GM10248 (cell line): ENCODE measurements at places on chromosomes 1 and 21.

DNA sequence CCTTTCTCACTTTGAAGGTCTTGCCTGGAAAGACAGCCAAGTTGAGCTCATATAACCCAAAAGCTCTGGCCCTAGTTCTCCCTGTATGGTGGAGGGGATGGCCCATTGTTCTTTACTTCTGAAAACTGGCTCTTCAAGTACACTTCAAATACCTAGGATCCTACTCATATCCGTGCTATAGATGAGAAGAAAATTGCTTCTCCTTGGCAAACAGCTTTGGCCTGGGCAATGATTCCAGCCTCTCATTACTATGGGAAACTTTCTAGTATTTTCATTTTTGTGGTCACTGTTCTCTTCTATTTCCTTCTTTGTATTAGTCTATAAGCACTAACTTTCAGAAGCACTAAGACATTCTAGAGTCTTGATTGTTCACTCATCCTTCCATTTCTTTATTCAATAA, 53.7 kb downstream of the ZNF697 start:
- DNase-seq, result no peak

DNA sequence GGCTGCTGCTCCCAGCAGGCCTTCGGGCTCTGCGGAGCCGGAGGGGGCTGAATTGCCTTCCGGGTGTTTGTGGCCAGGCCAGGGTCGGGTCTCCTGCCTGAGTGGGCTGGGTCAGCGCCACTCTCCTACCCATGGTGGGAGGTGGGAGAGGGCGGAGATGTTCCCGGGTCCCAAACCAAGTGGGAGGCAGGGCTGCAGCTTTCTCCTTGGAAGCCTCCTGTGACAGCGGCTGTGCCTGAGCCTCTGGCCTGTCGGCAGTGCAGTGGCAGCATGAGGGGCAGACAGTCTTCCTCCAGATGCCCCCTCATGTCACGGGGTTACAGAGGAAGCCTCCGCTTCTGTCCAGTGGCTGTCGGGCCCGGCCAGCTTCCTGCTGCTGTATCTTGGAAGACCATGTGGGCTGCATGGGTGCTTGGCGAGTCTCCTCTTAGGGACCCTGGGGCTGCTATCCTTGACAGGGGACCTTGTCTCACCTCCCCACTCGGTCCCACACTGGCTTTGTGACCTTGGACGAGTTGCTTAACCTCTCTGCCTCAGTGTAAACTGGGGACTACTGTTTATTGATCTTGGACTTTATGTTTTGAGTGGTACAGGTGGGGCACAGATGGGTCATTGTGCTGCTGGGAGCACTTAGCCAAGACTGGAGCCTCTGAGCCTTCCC, 4.3 kb downstream of the SKI start:
- no peak for DNase-seq

- no peak for DNase-seq
These were observed 729 bp upstream of the CDCA8 start for GRCh38 chr1:37691497-37692077.

DNA sequence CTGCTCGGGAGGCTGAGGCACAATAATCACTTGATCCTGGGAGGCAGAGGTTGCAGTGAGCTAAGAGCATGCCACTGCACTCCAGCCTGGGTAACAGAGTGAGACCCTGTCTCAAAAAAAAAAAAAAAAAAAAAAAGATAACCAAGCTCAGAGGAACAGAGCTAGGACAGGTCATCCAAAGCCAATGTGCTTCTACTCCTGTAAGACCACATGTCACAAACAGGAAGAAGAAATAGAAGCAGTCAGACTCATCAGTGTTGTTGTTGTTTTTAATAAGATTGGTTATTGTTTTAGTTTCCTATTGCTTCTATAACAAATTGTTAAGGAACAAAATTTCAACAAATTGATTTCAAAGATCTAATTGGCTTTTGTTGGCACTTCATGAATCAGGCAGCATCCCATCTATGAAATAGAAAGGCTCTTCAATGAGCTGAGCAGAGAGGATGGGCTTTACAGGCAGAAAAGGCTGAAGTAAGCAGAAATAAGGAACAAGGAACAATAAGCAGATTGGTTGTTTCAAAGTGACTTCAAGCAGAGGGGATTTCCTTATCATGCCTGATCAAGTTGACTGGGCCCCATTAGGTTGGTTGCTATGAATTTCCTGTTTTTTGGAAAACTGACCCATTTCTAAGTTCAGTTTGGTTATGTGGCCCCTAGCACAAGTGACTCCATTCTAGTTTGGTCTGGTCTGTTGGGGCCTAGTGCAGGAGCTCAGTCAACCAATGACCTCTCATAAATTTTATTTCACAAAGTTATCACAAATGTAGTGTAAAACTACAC, 6.0 kb upstream of the AKNAD1 start:
- DNase-seq, result no peak

- DNase-seq, result no peak
These were observed 30.0 kb downstream of the PODN start for GRCh38 chr1:53091841-53092645.

- peak; percentile 27 for DNase-seq
These were observed 17.7 kb upstream of the PTPRC start for GRCh38 chr1:198620951-198621824.

DNA sequence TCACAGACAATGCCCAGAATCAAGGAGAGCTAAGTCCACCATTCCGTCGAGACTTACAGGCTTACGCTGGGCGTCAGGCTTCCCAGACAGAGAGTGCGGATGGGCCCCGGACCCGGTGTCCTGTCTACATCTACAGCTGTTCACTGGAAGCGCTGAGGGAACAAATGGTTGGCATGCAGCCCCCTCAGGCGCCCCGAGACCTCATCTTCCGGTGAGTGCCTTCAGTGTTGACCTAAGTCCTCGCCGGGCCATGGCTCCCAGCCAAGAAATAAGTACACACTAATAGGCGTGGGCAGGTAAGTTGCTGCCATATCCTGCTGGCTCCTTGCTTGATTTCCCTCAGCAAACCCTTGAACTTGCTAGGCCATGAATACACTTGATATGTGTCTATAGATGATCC, 26.2 kb downstream of the HYI start:
- no peak for DNase-seq

- DNase-seq, result no peak
These were observed 88.5 kb upstream of the DAB1 start for GRCh38 chr1:57512386-57512785.

GRCh38 chr1:92527670-92528069, 40.9 kb upstream of the GFI1 start:
- DNase-seq, result no peak

GRCh38 chr1:30746212-30747032, 11.2 kb downstream of the LAPTM5 start:
- no peak for DNase-seq

GRCh38 chr1:183702087-183702812, 49.1 kb upstream of the APOBEC4 start:
- DNase-seq, result no peak

DNA sequence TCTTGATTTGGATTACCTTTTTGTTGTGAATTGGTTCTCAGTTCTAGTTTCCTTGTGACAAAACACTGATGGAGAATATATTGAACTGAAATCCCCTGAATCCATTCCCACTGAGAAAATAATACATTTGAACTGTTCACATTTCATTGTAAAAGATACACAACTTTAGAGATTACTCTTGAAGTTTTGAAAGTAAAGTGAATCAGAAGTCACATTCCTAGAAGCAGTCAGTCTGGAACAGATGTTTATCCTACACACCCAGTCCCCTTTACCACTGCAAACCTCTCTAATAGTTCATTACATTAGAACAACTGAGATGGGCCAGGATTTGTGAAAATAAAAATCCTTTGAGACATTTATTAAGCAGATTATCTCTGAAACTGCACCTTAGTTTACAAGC, 3.4 kb downstream of the RERE start:
- DNase-seq, result no peak

- no peak for DNase-seq
These were observed 53.9 kb upstream of the GNG4 start for GRCh38 chr1:235703506-235703905.

- no peak for DNase-seq
These were observed 25.0 kb downstream of the DLGAP3 start for GRCh38 chr1:34904236-34905097.

GRCh38 chr1:226133504-226134123, 52.9 kb downstream of the ACBD3 start:
- DNase-seq, result no peak

GRCh38 chr1:183247931-183248330, 61.9 kb downstream of the LAMC2 start:
- no peak for DNase-seq

GRCh38 chr1:211327346-211327921, 801 bp downstream of the TRAF5 start:
- DNase-seq, result peak; percentile 49
